SHP77 (cell line): ENCODE measurements at places on chromosomes 13 and 19.

DNA sequence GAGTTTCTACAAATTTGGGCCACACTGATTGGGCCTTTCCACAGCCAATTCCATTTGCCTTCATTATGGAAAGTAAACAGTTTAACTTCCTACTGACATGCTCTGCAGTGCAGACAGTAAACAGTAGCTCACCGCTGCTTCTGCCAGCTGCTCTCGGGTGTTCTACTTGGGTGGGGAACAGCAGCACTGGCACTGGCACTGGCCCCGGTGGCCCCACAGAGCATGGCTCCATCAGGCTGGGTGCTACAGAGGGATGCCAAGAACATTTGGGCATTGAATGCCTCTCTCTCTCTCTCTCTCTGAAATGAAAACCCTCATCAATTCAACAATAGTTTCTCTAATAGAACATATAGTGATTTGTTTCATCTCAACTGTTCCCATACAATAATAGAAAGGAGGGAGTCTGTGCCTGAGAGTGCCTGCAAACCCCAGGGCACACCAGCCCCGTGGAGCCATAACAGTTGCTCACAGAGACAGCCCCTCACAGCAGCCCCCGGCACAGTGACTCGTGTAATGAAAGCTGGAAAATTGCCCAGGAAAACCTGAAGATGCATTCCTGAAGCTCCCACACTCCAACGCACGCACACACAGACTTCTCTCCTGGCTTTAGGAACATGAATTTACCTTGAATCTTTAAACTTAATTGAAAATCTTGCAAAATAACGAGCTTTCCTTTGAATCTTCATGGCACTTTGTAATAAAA is 38.2 kb upstream of the GJB6 start:
- DNase-seq: no peak

DNA sequence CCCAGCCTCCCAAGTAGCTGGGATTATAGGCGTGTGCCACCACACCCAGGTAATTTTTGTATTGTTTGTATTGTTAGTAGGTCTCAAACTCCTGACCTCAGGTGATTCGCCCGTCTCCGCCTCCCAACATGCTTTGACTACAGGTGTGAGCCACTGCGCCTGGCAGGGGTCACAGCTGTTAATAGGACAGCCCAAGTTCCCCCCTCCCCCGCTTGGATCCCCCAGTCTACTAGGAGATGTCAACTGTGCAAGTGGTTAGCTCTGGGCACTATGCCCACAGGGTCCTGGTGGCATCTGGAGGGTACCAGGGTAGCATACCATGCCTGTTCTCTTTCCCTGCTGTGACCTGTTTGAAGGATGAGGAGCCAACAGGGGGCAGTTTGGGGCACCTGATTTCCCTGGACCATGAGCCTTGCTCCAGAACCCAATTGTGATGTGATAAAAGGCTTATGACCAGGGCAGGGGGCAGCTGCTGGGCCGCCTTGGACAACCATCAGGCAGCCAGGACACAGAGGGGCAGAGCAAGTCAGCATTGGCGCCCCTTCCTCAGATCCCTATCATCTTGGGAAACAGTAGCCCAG is at the start of gene TSPAN16:
Gene TSPAN16, plus strand, starts transcription at position 496 of the 581 bp plus-strand sequence. CDS start 138 bp downstream, outside the sequence.
- no peak for DNase-seq

DNA sequence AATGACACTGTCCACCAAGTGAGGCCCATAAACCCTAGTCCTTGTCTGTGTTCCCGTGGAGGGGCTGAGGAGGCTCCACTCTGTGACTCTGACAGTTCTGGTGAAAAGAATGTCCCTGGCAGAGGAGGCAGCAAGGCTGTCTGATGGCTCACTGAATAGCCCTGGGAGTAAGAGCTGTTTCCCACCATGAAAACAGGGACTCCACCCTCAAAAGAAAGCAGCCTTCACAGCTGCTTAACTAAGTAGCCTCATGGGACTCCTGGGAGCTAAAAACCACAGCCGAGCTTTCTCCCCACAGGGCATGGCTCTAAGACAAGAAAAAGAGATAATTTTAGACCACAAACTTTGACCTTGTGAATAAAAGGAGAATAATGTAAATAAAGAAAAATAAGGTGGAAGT is 135.1 kb upstream of the FRY start:
- no peak for DNase-seq

GRCh38 chr19:10424011-10424637 is 3.8 kb downstream of the PDE4A start:
- peak; percentile 76 for DNase-seq

DNA sequence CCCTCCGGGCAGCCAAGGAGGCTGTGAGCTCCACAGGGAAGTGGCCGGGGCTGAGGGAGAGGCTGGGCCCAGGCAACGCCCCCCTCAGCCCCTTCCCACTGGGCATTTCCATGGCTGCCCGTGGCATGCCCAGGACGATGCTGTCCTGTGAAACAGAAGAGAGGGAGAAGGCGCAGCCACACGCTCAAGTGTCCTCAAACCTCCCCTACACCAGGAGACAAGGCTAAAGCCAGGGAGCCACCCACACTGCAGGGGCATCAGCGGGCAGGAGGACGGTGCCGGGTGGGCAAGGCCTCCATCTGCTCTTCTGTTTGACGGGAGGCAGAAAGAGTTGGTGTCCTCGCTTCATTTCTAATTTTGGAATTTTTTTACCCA is 14.2 kb upstream of the PROZ start:
- DNase-seq: no peak

- DNase-seq: no peak
Measured at GRCh38 chr13:95226476-95226875, 74.8 kb downstream of the ABCC4 start.

DNA sequence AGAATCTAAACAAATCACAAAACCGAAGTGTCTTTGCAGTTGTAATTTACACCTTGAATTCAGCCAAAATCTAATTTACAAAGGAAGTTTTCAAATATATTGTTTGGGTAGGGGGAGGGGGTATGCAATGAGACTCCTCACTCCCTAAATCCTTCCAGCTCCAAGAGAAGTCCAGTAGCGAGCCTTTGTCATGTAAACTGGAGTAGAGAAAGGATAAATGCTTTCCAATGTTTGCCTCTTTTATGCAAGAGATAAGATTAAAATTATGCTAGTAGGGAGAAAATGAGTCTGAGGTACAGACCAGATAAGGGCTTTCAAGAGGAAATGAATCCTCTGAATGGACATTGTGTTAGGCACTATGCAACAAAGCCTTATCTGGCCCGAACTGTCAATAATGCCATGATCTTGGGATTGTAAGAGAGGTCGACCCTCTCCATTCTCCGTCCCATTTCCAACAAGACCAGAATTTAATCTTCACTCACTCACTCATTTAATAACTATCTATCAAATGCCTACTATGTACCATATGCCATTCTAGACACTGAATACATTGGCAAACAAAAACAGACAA is 199.2 kb downstream of the LACC1 start:
- DNase-seq: no peak

DNA sequence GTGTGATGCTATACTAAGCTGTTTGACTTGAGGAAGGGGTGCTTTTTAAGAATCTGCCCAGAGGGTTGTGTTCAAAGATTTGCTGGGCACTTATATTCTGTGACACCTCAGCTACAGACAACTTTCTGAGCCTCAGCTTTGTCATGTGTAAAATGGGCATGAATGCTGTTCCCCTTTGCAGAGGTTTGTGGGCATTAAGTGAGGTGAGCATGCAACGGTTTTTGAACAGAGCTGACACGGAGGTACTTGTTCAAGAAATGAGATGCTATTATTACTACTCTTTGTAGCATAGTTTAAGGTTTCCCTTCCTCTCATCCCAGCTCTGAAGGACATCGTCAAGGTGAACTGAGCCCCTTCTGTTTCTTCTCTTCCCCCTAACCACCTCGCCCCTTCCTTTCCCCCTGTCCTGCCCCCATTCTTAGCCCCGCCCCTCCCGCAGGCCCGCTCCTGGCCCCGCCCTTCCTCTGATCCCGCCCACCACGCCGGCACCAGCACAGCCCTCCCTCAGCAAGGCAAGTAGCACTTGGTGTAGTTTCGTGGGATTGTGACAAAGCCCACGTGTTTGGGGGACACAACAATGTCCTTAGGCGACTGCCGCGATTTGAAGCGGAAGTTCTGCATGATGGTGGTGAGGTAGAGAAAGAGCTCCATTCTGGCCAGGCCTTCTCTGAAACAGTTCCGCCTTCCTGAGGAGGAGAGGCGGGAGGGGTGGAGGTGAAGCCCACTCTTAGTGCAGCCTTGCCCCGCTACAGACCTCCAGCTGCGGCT is 26.1 kb upstream of the CYP2A7 start:
- DNase-seq: no peak

DNA sequence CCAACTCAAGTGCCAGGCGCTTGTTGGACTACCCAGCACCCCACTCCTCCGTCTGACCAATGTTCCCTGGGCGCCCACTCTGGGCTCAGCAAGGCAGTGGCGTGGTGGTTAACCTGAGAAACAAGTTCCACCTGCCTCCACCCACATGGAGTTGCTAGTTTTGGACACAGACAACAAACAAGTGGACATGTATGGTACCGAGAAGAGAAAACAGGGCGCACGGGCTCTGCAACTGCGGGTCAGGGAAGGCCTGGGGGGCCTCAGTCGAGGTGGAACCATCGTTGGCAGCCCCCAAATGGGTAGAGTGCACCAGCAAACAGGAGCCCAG is 2.5 kb downstream of the MIER2 start:
- no peak for DNase-seq

DNA sequence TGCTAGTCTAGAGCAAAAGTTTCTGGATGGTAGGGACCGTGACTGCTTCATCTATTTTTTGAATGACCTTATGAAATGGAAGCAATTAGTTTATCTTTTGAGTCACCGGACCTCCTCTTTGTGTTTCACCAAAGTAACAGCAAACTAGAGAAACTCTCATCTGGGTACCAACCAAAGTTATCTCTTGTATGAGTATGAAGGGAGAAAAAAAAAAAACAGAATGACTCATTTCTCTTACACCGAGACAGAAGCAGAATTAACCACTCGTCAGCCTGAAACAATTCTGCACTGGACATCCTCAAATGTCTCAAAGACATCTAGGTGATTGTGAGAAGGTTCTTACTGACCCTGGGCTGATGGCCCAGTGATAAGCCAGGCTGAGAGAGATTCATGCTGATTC is 18.3 kb downstream of the ZNF100 start:
- no peak for DNase-seq

DNA sequence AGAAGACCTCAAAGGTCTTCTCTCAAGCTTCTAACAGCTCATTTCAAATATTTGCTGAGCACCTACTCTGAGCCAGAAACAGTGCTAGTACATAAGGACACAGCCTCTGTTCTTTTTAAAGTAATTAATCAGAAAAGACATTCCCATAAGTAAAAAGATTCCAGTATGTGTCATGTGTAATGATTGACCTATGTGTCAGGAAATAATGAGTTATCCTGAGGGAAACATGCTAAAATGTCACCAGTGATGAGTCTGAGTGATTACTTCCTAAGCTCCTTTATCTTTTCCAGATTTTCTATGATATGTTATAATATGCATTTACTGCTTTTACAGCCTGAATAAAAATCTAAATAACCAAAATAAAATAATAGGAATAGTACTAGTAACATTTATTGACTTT is 107.6 kb downstream of the SLC25A15 start:
- no peak for DNase-seq

DNA sequence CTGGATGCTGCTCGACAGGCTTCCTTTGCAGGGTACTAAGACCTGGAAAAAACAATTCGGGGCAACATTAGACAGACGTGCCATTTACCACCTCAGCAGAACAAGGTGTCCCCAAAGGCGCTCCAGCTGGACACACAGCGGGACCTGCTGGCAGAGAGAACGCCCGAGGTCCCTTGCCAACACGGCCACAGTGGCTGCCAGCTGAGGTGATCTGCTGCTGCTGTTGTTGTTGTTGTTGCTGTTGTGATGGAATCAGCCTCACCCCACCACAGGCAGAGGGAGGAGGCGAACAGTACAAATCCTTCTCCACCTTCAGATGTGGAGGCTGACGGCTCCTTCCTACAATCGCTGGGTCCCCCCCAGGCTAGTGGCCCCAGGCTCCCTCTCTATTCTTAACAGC is 25.2 kb downstream of the ANKRD27 start:
- no peak for DNase-seq

DNA sequence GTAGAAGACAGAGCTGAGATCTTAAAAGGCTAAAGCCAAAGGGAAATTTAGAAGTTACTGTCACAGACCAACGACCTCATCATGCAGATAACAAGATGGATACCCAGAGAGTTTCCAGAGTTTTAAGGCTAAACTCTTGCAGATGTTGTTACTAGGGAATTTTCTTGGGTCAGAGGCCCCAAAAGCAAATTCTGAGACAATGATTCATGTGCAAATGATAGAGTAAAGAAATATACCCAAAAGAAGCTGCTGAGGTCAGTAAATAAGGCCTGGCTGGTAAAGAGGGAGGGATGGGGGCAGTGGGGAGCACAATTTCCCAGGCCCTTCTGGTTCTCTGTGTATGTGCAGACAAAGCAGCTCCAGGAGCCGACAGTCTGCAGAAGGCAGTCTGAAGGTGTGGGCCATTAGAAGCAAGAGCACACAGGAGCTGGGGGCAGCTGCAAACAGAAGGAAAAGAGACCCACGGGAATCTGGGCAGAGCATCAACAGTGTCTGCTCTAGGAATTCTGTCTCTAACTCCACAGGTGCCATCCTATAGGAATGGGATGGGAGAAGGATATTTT is 330.8 kb downstream of the TBC1D4 start:
- no peak for DNase-seq

DNA sequence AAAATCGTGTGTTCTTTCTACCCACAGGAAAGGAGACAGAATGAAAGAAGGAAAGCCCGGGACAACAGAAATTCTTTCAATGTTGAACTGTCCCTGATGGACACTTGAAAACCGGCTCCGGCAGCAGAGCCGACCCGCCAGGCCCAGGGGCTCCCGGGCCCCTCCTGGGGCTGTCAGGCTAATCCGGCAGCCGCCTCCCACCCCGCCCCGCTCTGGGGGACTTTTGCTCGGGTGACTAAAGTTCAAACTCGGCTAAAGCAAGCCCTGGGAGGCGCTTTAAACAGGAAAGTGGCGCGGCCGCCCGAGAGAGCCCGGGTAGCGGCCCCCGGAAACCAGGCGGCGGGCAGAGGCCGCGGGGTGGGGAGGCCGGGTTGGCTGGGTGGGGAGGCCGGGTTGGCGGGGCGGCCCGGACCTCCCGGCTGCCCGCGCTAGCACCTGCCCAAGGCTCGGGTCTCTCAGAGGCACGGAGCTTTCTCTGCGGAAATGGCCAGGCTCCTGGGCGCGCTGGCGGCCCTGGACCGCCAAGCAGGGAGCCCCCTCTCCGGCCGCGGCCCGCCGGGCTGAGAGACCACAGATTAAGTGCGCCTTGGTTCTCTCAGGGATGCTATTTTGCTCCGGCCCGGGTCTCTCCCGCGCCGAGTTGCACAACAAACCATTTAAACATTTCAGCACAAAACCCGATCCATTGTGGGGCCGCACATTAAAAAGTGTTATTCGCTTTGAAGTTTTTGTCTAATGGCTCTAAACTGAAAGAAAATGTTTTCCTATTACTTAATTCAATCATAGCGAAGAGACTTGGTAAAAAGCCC is 2.6 kb upstream of the GSX1 start:
- no peak for DNase-seq

DNA sequence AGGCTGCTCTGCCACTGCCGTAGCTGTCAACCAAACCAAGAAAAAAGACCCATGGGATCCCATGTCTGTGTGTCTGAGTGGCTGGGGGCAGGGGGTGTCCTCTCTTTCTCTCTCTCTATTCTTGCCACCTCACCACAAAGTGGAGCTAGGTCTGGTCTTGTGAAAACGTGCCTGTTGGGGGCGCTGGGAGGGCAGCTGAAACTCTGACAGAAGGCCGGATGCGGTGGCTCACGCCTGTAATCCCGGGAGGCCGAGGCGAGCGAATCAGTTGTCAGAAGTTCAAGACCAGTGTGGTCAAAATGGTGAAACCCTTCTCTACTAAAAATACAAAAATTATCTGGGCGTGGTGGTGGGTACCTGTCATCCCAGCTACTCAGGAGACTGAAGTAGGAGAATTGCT is 29.2 kb downstream of the ZNF146 start:
- DNase-seq: no peak

- peak; percentile 10 for DNase-seq
Measured at GRCh38 chr13:93169980-93170379, 56.6 kb upstream of the GPC6 start.
